ENCODE measurements at places on chromosomes 16 and 17. TPM values are rescaled to one million over a fixed set of nuclear protein-coding genes. Genes with fewer than 3 reads are reported as not detected.

DNA sequence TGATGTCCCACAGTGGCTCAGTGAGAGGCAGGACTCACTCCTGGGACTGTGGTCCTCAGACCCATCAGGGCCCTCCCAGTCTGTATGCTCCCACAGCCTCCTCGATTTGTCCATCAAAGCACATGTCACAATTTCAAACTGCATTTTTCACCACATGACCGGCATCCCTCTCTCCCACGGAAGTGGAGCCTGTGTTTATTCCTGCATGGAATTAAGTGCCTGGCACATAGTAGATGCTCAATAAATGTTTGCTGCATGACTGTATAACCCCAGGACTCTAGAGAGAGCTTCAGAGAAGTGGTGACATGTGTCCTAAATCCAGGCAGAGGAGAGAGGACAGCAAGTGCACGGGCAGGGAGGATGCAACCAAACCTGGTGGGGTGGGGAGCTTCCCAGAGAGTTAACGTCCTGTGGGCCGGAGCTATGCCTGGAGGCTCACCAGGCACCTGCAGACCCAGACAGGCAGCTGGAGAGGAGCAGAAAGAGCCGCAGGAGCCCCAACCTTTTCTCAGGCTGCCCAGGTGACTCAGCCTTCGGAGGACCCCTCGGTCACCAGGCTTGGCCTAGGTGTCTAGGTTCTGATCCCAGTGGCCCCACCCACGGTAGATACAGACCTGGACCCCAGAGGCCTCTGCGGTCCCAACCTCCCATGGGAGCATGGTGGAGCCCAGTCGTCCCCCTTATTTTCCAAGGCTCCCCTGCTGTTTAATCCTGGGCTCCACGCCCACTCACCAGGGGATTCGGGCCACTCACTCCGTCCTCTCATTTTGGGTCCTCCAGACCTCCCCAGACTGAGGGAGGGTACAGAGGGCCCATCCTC lies 5.8 kb downstream of the CDH5 start:
- DNase-seq: no peak

- no peak for DNase-seq
These were observed 22.7 kb upstream of the CD300E start for GRCh38 chr17:74646231-74646630.

GRCh38 chr16:67449336-67449735 lies 18.4 kb downstream of the HSD11B2 start:
- DNase-seq: no peak

- DNase-seq: no peak
These were observed 23.3 kb upstream of the SLC12A3 start for GRCh38 chr16:56841659-56842058.

- DNase-seq: no peak
These were observed 7.9 kb downstream of the MPV17L start for GRCh38 chr16:15403392-15403995.

Gene KRT36
- total RNA-seq: not detected
